ENCODE measurements at places on chromosomes 2 and 18.

DNA sequence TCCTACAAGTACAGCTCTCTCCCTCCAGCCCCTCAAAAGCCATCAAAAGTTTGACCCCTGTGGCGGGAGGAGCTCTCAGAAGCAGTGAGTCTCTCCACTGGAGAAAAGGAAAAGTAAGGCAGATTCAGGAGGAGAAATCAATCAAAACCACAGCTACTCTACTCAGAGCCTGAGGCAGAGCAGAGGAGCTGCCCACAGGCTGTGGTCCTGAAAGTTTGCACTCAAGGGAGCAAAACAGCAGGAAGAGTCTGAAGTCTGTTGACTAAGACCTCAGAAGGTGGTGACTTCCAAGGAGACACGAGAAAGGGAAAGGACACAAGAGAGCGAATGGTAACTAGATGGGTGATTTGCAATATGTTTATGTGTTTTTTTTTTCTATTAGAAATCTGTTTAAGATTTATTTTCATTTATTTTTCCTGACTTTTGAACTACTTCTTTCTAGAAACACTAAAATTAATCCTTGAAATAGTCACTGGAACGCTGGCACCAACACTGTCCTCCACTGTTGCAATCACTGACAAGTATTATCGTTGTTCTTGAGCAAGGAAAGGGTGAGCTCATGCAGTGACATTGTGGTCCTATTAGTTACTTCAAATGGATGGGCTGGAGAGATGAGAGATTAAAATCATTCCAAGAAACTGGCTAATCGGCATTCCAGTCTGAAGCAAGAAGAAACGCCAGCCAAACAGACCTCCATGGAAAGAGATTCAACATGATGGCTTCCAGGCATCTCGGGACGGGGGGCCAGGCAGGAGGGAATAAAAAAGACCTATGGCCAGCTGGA lies 35.8 kb downstream of the PID1 start:
- no peak for DNase-seq

DNA sequence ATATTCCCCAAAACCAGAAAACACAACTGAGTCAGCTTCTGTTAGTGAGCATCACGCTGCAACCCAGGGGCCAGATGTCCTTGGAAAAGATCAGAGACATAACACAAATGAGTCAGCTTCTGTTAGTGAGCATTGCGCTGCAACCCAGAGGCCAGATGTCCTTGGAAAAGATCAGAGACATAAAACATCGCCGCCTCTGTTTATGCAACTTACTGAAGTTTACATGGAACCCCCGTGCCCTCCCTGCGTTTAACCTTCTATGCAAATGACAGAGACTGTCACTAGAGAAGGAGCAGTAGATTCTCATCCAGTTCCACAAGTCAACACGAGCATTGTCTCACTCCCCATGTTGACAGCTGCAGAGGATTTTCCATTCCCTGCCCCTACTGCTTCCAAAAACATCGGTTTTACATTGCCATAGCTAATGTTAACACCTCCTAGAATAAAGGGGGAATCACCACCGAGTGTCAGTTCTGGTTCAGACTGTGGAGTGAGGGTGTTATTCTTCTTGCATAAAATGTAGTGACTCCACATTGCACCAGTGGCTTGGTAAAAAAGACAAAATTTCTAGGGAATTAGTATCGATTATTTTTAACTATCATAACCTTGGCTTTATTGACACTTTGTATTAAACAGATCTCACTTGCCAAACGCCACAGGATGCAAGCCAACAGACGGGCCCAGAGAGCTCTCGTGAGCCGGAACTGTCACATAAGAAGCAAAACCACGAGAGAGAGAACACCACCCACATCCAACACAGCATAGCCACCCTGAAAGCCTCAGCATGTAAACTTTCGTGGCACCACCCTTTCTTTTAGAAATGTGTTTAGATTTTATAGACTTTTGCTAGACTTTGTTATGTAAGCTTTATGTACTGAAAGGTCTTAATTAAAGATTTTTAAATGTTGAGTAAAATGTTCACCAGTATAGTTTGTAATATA lies 87.7 kb downstream of the SH3YL1 start:
- no peak for DNase-seq

- DNase-seq = no peak
Observed at GRCh38 chr18:1475867-1476266, 571.2 kb downstream of the ADCYAP1 start.

GRCh38 chr18:1513519-1513918 lies 608.8 kb downstream of the ADCYAP1 start:
- DNase-seq = no peak

GRCh38 chr2:151862700-151863099 lies 34.5 kb upstream of the ARL5A start:
- DNase-seq = no peak

GRCh38 chr2:90079374-90079773 lies 1387.9 kb downstream of the RPIA start:
- no peak for DNase-seq

GRCh38 chr2:457262-457661 lies 169.4 kb upstream of the ALKAL2 start:
- no peak for DNase-seq

- no peak for DNase-seq
Observed at GRCh38 chr2:199742884-199743283, 108.1 kb downstream of the FTCDNL1 start.

- DNase-seq = no peak
Observed at GRCh38 chr2:155393406-155393805, 694.9 kb downstream of the KCNJ3 start.
